ENCODE measurements at places on chromosomes 16 and 17.

DNA sequence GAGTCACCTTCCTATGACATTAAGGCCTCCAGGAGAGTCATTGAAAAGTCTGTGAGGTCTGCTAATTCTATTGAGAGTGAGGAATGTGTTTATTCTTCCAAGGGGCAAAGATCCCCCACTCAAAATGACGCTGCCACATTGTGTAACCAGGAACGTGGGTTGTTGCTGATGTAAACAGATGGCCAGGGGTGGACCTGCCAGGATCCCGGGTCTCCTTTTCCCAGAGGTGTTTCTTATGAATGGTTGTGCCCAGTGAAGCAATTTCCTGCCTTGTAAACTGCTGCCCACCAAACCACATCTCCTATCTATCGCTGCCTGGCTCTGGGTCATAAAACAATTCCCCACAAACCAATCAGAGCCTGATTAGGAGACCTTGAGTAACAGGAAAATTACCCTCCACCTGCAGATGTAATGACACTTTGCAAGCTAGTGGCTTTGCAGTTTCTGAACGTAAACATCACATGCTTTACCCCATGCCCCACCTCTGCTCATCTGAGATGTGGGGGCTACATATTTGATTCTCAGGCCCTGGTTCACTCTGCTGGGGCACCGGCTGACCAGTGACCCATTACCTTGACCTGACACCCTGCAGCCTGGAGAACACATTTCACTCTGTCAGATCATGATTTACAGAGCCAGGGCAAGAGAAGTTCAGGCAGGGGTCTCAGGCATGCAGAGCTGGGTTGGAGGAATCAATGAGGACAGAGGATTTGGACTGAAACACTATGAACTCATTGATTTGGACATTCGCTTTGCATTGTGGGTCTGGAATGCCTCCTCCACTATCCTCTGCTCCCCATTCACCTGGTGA, 33.1 kb upstream of the DDX52 start:
- DNase-seq: no peak

GRCh38 chr17:55327225-55328088, 62.7 kb downstream of the HLF start:
- no peak for DNase-seq

DNA sequence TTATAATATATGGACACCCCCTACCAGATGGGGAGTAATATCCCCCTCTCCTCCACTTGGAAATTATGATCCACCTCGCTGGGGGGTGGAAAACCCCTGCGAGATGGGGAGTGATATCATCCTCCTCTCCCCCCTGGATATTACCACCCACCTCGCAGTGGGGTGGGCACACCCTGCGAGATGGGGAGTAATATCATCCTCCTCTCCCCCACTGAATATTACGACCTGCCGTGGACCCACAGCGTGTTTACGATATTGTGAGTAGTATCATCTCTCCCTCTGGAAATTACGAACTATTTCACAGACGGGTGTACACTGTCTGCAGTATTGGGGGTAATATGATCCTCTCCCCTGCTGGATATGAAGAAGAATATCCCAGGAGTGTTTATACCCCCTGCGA, 228.3 kb upstream of the WSCD1 start:
- DNase-seq: no peak

DNA sequence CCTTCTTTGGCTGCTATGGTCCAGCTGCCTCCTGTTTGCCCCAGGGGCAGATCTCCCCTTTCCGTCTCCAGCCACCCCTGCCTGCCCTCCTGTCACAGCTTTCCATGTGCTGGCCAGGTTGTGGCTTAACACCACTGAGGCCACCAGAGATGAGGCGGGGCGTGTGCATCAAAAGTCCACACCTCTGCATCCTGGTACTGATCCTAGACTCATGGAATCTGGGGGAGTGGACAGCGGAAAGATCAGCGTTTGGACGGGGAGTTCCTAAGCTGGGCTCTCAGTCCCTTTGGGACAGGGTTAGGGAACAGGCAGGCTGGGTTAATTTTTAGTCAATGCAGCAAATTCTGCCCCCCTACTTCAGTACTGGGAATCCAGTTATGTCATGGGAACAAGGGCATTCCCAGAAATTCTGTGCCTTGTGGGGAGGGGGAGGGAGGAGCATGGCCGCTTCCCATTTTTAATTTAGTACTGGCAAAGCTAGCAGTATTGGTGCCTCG, 3.9 kb downstream of the IGFBP4 start:
- no peak for DNase-seq

GRCh38 chr17:64087252-64088005, 42.5 kb downstream of the ERN1 start:
- no peak for DNase-seq

- no peak for DNase-seq
These were observed 245.6 kb upstream of the RBFOX1 start for GRCh38 chr16:7086822-7087616.

- no peak for DNase-seq
These were observed 38.2 kb upstream of the CCDC182 start for GRCh38 chr17:57783338-57783742.

- DNase-seq: no peak
These were observed 33.9 kb downstream of the BAHCC1 start for GRCh38 chr17:81428948-81429774.

- no peak for DNase-seq
These were observed 172.5 kb downstream of the PRKCA start for GRCh38 chr17:66474806-66475497.

DNA sequence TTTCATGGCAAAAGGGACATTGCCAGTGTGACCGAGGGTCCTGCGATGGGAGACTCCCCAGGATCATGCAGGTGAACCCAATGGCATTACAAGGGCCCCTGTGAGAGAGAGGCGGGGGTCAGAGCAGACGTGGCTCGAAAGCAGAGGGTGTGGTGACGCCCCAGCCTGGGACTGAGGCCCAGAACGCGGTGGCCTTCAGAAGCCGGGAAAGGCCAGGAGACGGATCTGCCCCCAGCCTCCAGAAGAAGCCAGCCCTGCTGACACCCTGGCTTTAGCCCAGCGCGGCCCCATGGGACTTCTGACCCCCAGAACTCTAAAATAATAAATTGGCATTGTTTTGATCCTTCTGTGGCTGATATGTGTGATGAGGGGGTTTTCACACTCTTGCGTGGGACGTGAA, 17.4 kb upstream of the ENPP7 start:
- DNase-seq: no peak

GRCh38 chr17:78716814-78717393, 65.2 kb downstream of the CYTH1 start:
- no peak for DNase-seq

DNA sequence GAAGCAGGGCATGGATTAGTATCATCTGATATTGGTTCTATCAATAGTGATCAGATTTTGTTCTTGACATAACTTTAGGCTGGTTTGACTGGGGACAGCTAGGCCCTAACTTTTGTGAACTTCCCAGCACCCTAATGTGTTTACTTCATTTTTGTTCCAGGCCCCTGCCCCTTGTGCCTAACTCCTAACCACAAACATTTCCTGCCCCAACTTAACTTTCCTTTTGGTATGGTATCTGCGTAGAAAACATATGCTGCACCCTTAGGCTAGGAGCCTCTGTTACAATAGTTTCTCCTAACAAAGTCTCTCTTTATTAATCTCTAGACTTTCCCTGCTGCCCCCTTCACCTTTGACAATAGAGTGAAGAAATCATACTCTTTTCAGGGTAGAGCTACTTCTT, 2.5 kb downstream of the ADPRM start:
- no peak for DNase-seq

DNA sequence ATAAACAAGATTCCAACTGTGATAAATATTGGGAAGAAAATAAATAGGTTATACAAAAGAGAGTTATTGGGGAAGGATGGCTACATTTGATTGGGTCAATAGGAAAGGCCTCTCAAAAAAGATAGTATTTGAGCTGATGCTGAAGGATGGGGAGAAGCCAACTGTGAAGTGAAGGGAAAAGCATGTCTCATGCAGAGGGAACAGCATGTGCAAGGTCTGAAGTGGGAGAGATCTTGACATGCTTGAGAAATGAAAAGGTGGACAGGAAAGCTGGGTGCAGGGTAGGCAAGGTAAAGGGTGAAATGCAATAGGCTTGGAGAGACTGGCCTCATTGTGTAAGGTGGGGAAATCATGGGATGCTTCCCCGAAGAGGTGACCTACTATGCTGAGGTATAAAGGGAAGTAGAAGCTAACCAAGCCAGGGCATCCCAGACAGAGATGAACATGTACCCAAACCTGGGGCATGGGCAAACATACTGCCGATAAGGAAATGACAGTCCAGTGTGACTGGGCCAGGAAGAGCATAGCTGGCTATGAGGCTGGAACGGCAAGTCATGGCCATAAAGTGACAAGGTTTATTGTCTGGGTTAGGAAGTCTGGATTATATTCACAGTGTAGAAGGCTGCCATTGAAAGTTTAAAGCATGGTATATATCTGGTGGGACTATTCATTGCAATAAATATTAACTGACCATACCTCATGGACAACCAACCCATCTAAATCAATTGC, 91.2 kb downstream of the TOX3 start:
- DNase-seq: no peak

DNA sequence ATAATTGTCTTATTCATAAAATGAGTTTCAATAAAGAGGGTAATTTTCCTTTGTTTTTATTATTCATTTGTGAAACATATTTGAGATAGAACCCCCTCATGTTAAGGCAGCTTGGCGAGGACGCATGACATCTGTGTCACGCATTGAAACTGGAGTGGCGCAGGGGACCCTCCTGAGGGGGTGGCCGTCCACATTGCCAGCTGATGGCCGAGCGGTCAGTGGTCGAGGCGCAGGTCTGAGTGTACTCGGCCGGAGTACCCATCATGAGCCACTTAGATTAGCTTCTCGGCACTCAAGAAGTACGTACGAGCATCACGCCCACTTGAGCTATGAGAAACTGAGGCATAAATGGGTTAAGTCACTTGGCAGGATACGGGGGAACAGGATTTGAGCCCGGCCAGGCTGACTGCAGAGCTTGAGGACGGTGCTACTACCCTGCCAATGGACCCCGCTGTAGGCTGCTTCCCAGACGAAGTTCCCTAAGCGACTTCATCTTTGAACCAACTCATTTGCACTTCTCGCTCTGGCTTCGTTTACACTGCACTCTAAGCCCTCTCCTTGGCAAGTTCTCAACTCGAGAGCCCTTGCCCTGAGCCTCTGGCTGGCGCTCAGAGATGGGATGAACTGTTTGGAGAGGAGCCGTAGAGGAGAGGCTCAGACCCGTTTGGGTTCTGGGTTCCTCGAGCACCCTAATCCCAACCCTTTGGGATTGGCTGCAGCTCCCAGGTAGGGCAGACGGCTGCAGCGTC, 91.8 kb downstream of the SDK2 start:
- DNase-seq: no peak

DNA sequence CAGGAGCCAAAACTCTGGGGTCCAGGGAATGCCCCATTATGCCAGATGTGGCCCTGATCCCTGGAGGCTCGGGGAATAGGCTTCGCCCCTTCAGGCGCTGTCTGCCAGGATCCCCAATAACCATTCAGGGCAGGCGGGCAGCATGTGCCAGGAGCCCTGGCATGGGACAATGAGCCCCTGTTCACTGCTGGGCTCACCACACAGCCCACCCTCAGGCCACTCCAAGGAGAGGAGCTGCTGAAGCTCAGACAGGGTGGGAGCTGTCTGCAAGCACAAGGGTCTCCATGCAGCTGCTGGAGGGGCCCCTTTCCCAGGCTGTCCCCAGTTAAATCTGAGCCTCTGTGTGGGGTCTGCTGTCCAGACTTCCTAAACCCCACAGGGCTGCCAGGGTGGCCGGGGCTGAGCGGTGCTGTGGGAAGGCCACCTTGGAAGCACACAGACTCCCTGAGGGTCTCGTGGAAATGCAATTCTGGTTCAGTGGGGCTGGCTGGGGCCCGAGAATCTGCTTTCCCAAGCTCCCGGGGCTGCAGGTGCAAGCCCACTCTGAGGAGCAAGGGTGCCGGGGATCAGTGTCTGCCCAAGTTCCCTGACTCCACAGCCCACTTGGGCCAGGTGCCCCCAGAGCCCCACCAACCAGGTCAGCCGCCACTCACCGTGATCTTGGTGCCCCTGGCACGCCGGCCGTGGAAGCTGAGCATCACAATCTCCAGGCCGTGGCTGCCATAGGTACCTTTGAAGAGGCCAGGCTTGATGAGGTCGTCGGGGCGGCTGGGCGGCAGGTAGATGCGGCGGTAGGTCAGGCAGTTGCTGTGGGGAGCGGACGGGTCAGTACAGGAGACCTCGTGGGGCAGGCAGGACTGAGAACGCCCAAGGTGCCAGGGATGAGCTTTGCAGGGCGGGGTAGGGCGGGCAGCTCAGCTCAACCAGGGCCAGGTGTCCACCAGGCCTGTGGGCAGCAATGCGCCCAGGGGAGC, 17.7 kb upstream of the C16orf95 start:
- DNase-seq: no peak

DNA sequence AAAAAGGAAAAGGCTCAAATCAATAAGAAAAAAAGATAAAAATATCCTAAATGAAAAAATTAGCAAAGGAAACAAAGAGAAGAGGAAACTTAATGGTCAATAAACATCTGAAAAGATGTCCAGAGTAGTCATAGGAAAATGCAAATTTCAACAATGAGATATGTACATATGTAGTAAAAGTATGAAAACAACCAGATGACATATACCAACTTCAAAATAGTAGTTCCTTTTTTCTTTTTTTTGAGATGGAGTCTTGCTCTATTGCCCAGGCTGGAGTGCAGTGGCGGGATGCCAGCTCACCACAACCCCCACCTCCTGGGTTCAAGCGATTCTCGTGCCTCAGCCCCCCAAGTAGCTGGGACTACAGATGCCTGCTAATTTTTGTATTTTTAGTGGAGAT, 21.7 kb upstream of the NFAT5 start:
- DNase-seq: no peak

GRCh38 chr17:18227635-18228034, 2.2 kb downstream of the LLGL1 start:
- no peak for DNase-seq

GRCh38 chr16:85697431-85697830, 8.7 kb upstream of the GINS2 start:
- DNase-seq: no peak

DNA sequence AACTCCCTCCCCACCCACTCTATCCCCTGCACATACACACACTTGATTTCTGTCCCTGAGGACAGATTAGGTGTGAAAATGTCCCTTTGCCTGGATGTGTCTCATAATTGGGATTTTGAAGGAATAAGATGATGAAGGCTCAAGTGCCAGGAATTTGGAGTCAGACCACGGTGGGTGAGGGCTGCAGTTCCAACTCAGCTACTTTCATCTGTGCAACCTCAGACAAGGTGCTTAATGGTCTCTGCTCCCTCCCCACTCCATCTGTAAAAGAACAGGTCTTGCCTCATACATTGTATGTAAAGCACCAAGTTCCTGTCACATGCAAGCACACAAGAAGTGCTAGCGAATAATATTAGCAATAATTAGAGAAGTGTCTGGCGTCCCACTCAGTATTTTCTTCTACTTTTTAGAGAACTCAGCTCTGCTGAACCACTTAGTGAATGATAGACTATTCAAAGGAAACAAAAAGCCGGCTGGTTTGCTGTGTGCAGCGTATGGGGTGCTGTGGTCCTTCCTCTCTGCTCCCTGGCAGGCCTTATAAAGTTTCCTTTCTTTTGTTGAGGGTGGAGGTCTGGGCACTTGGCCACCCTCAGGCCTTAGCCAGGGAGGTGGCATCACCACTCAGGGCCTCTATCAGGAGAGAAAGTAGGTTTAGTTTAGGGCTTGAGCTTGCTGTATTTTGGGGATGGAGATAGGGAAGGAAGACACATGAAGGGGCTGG, 6.4 kb downstream of the TBX4 start:
- no peak for DNase-seq

All from AG04449 (cell line).